Caudate nucleus (tissue), 63 donors: ENCODE measurements at places on chromosomes 6 and 20.

DNA sequence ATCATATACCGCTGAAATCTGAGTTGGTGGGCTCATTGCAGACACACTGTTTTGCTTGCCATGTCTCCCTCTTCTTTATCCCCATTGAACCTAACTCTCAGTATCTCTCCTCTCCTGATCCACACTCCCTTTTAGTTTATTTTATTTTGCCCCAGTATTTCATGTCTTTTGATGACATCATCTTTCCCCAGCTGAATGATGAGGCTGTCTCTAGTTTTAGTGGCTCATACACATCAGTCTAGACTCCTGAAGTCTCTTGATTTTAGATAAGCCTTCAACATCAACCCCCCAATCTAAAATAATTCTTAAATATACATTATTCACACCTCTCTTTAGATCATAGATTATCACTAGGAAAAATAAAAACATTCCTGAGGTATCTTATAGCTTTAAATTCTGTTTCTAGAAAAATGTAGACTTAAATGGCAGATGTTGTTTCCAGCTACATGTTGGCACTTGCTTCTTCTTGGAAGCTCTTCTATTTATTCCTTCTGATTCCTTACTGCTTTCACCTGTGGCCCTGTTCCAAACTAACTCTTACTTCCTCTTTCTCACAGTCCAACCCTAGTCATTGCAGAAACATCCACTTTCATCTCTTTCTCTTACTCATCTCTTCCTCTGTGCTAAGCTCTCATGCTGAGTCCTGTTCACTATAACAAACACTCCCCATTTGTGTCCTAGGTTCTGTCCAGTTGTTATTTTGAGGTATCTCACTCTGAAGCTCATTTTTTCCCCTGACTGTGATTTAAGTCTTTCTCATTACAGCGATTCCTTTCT lies 191.9 kb upstream of the SLC35B3 start:
- DNase-seq = no peak

GRCh38 chr20:63349516-63349895 lies 11.6 kb downstream of the CHRNA4 start:
- no peak for DNase-seq

DNA sequence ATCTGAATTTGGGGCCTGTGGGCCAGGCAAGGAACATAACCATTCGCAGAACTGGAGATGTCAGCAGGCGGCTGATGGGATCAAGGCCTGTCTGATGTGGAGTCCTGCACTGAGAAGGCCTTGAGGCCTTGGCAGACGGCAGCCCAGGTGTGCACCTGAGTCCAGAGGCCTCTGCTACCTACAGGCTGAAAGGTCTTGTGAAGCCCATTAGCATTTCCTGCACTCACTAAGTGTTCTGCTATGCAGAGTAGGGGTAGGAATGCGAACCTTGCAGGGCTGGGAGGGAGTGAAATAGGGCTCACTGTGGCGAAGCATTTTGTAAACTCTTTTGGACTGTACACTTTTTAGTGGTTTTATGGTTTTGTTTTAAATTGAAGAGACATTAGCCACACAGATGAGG lies 48.3 kb upstream of the RNF24 start:
- no peak for DNase-seq

GRCh38 chr6:6843057-6843627 lies 254.6 kb downstream of the LY86 start:
- no peak for DNase-seq

DNA sequence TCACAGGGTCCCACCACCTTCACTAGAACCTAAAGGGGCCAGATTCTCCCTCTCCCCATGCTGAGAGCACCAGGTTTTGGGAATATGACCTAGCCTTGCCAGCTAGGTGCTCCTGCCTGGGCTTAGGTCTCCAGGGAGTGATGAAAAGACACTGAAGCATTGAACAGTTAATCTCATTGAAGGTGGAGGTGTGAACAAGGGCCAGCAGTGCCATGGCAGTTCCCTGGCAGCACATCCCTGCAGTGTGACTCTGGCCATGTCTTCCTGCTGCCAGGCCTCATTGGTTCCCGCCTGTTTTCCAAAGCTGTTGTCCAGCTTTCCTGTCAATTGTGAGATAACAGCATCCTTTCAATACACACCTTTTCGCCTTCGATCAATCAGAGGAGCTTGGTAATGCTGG lies 10.9 kb downstream of the PPIL6 start:
- no peak for DNase-seq

DNA sequence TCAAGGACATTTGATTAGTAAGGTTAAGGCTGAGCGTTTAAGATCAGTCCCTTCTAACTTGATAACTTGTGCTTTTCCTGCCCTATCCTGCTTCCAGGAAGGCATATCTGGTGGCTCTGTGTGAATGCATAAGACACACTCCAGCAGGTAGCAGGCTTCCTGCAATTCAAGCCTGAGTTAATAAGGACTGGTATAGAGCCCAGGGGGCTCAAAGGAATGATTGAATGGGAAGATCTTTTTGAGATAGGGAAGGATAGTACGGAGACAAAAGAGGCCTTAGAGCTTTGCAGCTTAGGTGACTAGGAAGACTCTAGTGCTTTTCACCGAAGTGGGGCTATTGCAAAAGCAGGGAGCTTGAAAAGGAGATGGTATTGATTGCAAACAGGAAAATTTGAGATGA lies 307.1 kb downstream of the GRIK2 start:
- no peak for DNase-seq

DNA sequence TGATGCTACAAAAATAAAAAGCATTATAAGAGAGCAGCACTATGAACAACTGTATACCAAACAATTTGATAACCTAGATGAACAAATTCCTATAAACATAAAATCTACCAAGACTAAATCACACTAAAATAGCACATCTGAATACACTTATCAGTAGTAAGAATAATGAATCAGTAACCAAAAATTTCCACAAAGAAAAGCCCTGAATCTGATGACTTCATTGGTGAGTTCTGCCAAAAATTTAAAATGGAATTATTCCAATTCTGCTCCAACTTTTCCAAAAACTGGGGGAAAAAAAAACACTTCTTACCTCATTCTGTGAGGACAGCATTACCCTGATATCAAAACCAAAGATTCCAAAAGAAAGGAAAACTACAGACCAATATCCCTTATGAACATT lies 206.2 kb downstream of the WDR27 start:
- DNase-seq = no peak

DNA sequence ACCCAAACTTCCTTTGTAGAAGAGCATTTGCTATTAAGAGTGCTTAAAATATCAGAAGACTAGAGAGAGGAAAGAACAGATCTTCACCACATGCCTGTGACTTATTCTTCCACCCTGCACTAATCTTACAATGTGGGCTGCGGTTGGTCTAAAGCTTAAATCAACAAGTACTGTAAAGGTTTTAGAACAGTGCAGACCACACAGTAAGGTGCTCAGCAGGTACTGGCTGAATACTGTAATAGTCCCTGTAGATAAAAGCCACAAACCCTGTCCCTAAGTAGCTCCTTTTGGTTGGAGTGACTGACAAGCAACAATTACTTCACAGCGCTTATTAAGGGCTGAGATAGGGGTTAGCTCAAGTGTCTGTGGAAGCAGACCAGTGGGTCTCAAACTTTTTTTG lies 972 bp upstream of the PHF3 start:
- no peak for DNase-seq

- no peak for DNase-seq
Measured at GRCh38 chr6:41228096-41228495, at the start of gene TREML4. TSS of gene TREML4 (plus strand) at chr6:41228349. CDS start at chr6:41228428, 79 bp downstream.

- no peak for DNase-seq
Measured at GRCh38 chr6:39298061-39298460, 16.2 kb downstream of the KCNK17 start.

GRCh38 chr6:16712255-16712930 lies 48.9 kb downstream of the ATXN1 start:
- DNase-seq = no peak

- DNase-seq = no peak
Measured at GRCh38 chr20:10481676-10482075, 46.6 kb downstream of the SLX4IP start.

DNA sequence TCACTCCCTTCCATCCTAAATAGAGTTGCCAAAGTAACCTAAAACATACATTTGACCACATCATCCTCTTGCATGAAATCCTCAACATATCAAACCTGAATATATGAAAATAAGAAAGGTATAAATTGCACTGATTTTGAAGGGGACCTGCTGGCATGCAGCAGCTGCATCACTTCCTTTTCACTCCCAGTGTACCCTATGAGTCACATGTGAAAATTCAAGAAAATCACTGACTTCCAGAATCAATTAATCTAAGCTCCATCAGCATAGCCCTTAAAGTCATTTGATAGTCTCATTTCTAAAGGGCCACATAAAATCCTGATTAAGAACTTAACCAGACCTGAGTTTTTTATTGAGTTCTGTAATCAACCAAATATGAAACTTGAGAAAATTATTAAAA lies 24.3 kb downstream of the SNX14 start:
- no peak for DNase-seq

- DNase-seq = no peak
Measured at GRCh38 chr6:18261877-18262276, 2.5 kb downstream of the DEK start.

DNA sequence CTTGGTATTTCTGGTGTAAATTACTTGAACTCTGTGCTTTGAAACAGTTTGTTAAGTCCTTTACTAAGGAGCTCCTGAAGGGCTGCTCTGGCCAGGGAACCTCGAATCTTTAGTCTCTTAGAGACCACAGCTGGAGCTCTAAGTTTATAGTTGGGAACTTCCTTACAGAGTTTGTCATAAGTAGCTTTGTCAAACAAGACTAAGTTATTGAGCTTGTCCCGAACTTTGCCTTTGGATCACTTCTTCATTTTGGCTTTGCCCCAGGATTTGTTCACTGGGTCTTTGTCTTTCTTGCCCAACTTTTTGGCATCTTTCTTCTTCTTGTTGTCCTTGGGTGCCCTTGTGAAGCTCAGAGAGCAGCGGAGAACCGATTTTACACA lies 64.8 kb downstream of the FAM50B start:
- DNase-seq = no peak

- no peak for DNase-seq
Measured at GRCh38 chr6:40986364-40986763, 52.7 kb downstream of the UNC5CL start.

GRCh38 chr6:164401871-164402270 lies 907.5 kb downstream of the C6orf118 start:
- DNase-seq = no peak

DNA sequence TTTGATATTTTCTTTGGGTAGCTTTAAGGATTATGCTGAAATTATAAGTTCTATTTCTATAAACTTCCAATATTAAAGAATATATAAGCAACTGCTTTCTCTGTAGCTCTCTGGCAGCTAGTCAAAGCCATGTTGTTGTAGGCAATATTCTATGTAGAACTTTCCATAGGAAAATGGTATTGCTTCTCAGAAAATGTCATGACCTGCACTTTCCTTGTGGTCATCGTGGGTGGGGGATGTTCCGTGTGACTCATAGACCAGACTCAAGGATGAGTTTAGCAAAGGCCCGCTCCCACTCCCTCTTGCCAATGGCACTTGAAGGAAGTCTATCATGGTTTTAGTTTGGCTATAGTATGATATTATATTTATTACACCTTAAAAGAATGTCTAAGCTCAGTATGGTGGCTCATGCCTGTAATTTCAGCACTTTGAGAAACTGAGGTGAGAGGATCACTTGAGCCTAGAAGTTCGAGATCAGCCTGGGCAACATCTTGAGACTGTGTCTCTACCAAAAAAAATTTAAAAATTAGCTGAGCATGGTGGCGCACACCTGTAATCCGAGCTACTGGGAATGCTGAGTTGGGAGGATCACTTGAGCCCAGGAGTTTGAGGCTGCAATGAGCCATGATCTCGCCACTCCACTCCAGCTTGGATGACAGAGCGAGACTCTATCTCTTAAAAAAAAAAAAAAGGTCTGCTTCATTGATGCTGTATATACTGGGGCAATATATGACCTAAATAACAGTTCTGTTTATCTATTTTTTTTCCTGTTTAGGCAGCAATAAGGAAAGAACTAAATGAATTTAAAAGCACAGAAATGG lies 36.6 kb upstream of the LTV1 start:
- no peak for DNase-seq

GRCh38 chr6:100517106-100517505 lies 52.4 kb upstream of the SIM1 start:
- DNase-seq = no peak

GRCh38 chr6:107786709-107787588 lies 37.2 kb downstream of the SCML4 start:
- DNase-seq = no peak

DNA sequence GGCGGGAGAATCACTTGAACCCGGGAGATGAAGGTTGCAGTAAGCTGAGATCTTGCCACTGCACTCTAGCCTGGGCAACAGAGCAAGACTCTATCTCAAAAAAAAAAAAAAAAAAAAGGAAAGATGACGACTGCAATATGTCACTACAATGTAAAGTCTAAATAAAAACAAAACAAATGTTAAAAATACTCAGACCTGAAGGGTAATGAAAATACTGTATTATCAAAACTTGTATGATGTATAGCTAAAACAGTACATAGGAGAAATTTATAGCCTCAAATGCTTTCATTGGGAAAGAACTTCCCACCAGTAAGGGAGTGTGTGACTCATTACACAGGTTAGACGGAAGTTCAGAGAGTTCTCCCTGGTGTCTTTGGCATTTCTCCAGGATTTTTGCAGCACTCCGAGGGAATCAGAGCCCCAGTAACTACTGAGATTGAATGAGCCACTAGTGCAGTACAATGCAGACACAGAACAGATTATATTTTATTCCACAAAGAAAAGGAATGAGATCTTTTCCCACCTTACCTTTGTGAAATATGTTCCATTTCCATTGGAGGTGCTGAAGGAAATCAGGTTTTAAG lies 12.5 kb upstream of the RALGAPB start:
- DNase-seq = no peak

GRCh38 chr6:83589076-83589475 lies 76.7 kb downstream of the PRSS35 start:
- DNase-seq = no peak

GRCh38 chr6:111559188-111560097 lies 46.2 kb downstream of the TRAF3IP2 start:
- DNase-seq = no peak

DNA sequence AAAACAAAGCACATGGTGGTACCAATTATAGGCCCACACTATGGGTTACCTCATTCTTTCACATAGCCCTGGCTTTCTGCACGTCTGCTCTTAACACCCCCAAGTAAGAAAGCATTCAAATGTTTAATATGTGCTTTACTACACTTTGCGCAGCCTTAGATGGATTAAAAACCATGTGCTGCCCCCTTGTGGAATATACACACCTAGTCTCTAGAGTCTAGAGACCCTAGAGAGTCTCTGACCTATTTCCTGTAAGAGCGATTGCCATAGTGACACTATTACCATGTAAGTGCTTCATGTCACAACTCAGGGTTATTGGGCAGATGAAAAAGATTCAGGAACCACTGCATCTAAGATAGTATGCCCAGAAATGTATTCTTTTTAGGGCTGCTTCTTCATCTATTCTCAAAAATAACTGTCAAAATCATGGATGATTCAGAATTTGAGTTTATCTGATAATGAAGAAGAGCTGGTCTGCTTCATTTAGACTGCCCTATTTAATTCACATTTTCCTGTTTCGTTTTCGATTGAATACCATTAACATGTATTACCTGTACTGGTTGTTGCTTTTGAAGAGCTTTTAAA lies 186.3 kb downstream of the ADGB start:
- DNase-seq = no peak
